ENCODE measurements at places on chromosomes 7 and 10. TPM values are rescaled to one million over a fixed set of nuclear protein-coding genes. Genes with fewer than 3 reads are reported as not detected.

KIAA1549 gene
- 6.5 TPM for total RNA-seq

RNLS gene
- 9.4 TPM for total RNA-seq

AMPH gene
- 0.18 TPM for total RNA-seq

OR2A1 gene
- not detected for total RNA-seq

FOXP2 gene
- total RNA-seq = not detected

ANXA8L1 gene
- total RNA-seq = 120 TPM

ZNF438 gene
- total RNA-seq = 2.3 TPM

SLC16A12 gene
- total RNA-seq = 0.19 TPM

LSM5 gene
- 94.1 TPM for total RNA-seq

LRRD1 gene
- not detected for total RNA-seq

ZNF425 gene
- total RNA-seq = 1.9 TPM

AMZ1 gene
- not detected for total RNA-seq

CCDC71L gene
- total RNA-seq = 15.5 TPM

POM121C gene
- 35.5 TPM for total RNA-seq

NKX1-2 gene
- total RNA-seq = 0.07 TPM

OPN1SW gene
- not detected for total RNA-seq

HUS1 gene
- 18.0 TPM for total RNA-seq

VIPR2 gene
- total RNA-seq = not detected

SUMF2 gene
- total RNA-seq = 111 TPM

SYT15 gene
- 3.8 TPM for total RNA-seq

RBM17 gene
- 154 TPM for total RNA-seq

CH25H gene
- 0.15 TPM for total RNA-seq

RRP12 gene
- 56.6 TPM for total RNA-seq

ADCK2 gene
- total RNA-seq = 21.6 TPM

AKR1C8 gene
- not detected for total RNA-seq

PLXDC2 gene
- total RNA-seq = not detected

MKX gene
- not detected for total RNA-seq

NPY4R gene
- total RNA-seq = 57.9 TPM

HTR5A gene
- not detected for total RNA-seq

TET1 gene
- total RNA-seq = 0.58 TPM

LMOD2 gene
- total RNA-seq = not detected

HIBADH gene
- total RNA-seq = 42.6 TPM

ANKRD61 gene
- total RNA-seq = 0.22 TPM

C7orf33 gene
- total RNA-seq = not detected

ADAMTS14 gene
- total RNA-seq = 0.14 TPM

SLC39A12 gene
- total RNA-seq = not detected

FZD8 gene
- total RNA-seq = 7.0 TPM
